Stimulated activated CD8-positive, alpha-beta memory T cell treated with anti-CD3 and anti-CD28 coated beads, Interleukin-12 subunit alpha, Interleukin-12 subunit beta, amount 100 ng/mL, for 1 hour (primary cell): ENCODE measurements at places on chromosomes 12 and 14.

DNA sequence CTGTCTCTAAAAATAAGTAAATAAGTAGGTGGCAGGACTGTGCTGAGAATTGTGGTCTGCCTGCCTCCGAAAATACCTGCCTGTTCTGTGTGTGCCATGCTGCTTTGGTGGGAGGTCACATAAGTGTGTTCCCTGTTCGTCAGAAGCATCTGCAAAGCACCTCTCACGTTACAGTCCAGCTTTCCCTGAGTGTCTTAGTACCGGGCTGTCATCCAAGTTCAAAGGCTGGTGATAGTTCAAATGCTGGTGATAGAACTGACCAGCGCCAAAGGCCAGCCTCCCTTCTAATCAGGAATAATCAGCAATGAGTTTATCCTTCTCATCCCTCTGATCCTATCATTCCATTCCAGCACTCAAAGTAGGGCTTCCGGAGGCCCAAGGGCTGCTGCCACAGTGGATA, 5.6 kb downstream of the CABP1 start:
- DNase-seq, result no peak

DNA sequence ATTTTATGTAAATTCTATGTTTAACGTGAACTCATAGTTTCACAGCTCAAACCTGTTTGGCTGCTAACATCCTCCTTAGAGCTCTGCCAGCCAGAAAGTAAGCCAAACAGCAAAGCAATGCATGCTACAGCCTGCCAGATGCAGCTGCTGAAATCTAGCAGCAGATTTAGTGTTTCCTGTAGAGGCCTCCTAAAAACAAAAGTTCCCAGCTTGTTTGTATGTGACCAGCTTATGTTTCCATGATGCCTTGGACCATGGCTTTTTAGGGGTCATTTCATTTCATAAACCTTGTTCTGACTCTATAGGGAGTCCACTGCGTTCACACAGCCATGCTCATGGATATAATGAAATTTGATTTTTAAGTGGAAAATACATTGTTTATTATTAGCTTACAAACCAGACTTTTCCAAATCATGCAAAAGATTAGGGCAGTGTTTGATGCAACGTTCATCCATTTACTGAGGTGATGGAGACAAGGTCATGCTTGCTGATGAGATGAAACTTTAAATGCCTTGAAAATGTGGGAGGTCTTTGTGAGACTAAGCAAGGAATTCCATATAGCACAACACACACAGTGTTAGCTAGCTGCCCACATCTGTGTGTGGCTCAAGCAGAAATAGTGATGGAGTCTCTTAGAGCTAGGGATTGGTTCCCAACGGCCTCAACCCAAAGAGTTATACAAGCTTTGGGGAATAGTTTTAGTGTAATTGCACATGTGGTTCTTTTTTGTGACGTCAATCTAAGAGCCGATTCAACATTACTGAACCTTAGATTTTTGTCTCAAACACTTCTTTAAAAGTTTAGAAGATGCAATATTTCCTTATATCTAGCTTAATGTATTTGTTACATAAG, 157.5 kb upstream of the LRIG3 start:
- DNase-seq, result no peak

GRCh38 chr12:43287706-43288383, 264.2 kb downstream of the ADAMTS20 start:
- DNase-seq, result no peak

GRCh38 chr12:131896811-131897270, 2.4 kb downstream of the ULK1 start:
- no peak for DNase-seq

DNA sequence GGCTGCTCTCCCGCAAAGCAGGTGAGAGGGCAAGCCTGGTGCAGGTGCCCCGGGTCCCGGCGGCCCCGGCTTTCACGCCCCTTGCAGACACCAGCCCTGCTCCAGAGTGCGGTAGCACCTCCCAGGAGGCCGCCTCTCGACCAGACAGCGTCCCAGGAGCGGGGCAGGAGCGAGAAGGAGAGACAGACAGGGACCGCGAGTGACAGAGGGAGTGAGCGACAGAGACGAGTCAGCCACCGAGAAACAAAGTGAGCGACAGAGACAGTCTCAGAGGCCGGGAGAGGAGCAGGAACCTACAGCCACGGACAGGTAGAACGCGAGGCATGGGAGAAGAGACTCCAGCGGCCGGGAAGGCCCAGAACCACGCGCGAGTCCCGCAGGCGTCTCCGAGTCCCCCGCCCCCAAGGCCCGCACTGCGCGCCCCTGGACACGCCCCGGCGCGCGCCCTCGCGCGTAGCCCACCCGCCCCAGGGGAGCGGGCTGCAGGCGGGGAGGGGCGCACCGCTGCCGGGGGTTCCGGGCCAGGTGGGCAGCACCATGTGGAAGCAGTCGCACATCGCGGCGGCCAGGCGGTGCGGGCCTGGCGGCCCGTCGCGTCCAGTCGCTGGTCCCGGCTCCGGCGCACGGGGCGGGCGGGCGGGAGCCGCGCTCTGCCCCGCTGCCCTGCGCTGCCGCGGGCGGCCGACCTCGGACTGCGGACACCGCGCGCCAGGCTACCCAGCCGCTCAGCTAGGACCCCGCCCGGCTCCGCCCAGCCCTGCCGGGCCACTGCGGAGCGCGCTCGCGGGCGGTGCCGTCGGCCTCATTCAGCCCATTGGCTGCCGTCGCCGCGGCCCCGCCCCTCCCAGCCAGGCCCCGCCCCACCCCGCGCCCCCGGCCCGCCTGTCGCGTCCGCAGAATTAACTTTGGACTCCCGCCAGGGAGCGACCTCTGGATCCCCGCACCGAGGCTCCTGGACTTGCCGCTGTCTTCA, at the start of gene AHNAK2:
Gene AHNAK2, minus strand, starts transcription at position 694 of the 973 bp plus-strand sequence. Its CDS starts 137 bp downstream, at position 557.
- DNase-seq, result no peak

DNA sequence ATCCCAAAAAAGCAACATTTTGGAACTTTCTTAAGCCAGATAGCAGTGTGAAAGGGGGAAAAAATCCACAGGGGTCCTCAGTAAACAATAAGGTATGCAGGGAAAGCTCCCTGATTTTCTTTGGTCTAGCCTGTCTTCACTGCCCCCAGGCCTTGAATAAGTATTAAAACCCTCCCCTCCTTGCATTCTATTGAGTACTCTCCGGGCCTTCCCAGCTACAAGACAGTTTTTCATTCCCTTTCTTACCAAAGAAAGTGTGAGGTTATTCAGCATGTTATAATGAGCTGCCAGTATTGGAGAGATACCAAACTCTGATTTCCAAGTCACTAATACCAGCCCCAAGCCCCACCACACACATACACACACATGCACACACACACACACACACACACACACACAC, 59.8 kb upstream of the KIF21A start:
- DNase-seq, result no peak
